NCI-H69 (cell line): ENCODE measurements at places on chromosomes 3 and 15.

DNA sequence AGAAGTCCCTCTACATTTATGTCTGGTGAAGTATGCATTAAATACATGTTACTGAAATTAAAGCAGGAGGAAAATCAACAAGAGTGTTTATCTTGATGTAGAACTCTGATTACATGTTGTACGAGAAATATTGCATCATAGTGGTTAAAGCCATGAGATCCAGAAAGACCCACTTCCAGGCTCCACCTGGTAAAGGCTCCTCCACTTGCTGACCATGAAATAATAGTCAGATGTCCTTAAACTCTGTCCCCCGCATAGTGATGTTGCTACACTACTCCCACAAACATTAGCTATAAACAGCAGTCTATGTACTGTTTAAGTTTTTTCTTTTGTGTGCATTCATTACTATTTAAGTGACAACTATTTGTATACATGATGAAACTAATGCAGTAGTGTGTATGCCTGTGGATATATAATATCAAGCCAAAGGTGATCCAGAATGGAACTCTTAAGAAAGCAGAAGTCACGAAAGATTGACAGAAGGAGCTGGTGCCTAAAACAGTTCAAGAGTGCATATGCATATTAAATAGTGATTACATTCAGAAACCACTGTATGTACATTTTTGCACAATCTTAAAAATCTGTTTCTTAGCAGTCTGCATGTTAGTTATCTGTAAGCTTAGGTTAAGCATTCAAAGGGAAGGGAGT, 264.4 kb upstream of the KCNMB2 start:
- no peak for DNase-seq

DNA sequence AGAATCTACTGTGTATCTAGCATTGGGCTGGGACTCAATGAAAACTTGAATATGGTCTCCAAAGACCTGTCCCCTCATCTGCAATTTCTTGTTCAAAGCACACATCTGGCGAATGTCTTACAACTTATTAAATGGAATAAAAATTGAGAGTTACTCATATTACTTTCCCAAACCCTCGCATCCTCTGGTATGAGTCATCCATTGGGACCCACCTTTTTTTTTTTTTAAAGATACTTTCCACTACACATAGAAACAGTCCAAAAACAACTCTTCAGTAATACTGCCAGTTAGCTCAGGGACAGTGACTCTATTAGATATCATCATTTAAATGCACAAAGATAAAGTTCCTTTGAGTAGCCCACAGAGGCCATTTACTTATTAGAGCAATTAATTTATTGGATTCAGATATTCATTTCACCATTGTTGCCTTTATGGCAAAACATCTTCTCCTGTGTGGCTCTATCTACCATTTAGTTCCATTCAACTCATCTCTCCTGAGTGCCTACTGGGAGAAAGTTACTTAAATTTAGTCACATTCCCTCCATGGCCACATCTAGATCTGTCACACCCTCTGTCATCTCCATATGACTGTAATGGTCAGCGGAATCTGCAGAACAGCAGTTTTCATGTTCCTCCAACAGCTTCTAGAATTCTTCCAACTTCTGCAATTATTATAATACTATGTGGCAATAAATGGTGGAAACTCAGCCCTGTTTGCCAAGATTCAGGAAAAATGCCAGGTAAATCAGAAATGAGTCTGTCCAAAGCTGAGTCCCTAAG, 77.9 kb upstream of the ARHGEF3 start:
- no peak for DNase-seq

DNA sequence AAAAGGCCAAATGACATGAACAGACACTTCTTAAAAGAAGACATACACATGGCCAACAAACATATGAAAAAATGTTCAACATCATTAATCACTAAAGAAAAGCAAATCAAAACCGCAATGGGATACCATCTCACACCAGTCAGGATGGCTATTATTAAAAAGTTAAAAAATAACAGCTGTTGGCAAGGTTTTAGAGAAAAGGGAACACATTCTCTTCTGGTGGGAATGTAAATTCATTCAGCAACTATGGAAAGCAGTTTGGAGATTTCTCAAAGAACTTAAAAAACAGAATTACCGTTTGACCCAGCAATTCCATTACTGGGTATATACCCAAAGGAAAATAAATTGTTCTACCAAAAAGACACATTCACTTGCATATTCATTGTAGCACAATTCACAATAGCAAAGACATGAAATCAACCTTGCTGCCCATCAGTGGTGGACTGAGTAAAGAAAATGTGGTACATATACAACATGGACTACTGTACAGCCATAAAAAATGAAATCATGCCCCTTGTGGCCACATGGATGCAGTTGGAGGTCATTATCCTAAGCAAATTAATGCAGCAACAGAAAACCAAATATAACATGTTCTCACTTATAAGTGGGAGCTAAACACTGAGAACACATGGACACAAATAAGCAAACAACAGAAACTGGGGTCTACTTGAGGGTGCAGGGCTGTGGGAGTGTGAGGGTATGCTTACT, 190.7 kb upstream of the MCTP2 start:
- no peak for DNase-seq

DNA sequence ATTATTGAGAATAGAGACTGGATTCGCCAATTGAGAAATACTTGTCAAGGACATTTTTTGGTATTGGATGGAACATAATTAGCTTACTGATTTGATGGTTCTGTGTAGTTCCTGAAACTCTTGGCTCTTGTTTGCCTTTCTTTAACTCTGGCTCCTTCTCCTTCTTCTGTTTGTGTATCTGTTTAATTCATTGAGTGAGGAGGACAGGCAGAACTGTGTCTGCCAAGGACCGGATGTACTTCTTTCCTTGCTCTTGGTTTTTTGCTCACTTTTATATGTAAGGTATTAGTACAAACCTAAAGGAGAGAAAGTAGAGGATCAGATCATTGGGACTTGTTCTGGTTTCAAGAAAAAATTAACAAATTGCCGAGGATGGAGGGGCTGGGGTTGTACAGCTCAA, 48.9 kb downstream of the TCF12 start:
- no peak for DNase-seq

DNA sequence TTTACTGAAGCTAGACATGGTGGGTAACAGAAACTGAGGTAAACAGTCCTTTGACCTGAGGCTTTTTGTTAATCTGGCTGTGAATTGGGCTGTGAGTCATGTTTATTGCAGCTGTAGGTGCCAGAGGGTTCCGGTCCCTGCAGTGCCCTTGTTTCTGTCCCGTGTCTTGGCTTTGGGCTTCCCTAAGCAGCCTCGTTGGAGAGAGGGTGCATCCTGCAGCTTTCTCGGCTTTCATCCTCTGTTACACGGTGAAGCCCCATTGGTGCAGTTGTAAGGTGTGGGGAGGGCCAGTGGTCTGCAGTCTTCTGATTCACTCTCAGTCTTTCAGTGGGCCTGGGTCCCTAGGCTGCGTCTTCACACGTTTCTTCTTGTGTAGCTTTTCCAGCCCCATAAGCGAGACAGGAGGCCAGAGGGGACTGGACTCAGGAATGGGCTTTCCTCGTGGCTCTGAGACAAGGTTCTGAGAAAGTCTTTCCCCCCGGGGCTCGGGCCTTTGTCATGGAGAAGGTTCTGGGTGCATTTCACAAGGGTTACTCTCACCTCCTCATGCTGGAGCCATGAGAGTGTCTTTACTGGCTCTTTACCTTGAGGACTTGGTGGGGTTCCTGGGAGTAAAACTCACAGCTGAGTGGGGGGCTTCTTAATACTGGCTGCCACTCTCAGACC, 33.1 kb downstream of the ASB7 start:
- DNase-seq = peak; percentile 18

- no peak for DNase-seq
These were observed 30.5 kb downstream of the VPS8 start for GRCh38 chr3:184842433-184842832.

GRCh38 chr3:154933581-154933980, 146.5 kb upstream of the MME start:
- DNase-seq = no peak
